ENCODE measurements at places on chromosomes 11 and 22.

GRCh38 chr11:118922745-118923627, 2.7 kb downstream of the BCL9L start:
- no peak for DNase-seq

- DNase-seq = peak; percentile 75
Measured at GRCh38 chr22:36506637-36507517, at the start of gene FOXRED2. FOXRED2 (minus strand) TSS chr22:36507040; CDS start chr22:36506422, 618 bp downstream.

GRCh38 chr22:47446331-47446730, 683.9 kb downstream of the TBC1D22A start:
- no peak for DNase-seq

DNA sequence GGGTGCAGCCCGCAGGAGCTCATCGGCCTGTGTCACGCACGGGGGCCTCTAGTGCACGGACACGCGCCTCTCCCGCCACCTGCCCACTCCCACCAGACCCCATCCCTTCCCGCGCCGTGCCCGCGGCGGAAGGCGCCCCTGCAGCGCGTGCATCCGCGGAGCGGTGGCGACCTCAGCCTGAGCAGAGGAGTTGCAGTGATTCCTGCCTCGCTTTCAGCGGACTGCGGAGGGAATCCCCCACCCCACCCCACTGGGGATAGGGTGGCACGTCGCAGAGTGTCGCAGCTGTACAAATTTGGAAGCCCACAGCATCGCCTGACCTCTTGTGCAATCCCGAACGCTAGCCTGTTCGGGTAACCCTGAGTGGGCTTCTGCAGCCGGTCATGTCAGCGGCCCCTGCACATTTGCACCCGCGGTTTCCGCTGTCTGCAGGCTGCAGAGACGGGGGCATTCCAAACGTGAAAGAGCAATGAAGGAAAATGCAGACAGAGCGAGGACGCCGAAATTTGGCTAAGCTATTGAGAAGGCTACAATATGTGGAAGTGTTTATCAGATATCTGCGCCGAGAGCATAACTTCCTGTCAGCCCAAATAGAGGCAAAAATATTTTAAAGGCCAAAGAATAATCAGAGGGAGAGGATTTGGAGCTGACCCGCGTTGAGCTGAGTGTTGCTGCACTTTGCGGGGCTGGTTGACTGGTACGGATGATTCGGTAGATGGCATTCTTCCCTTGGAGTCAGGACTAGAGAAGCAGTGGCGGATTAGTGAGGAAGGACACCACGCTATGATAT, 617 bp upstream of the ARHGAP20 start:
- no peak for DNase-seq

GRCh38 chr11:93589347-93589746, 46.2 kb upstream of the SMCO4 start:
- no peak for DNase-seq

DNA sequence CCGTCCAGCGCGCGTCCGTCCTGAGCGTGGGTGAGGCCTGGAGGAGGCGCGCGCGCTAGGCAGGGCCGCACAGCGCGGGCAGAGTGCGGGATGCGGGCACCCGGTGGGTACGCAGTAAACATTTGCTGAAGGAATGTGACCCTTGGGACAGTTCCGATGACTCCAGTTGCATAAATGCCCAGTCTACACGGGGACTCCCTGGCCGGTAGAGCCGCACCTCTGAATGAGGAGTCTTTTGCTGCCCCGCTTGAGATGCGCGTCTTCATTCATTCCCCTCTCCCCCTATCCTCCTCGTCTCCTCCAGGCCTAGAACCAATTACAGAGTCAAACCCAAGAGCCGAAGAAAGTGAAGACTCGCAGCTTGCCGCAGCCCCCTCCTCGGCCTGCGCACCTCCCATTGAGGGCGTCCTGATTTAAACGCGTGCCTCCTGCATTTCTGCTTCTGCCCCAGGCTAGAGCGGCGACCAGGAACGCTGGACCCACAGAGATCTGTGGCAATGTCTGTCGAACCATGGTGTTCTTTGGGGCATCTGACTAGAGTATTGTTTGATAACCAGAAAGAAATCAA, 729 bp upstream of the CHKB start:
- DNase-seq = no peak

GRCh38 chr11:33741806-33742205, 5.6 kb upstream of the CD59 start:
- no peak for DNase-seq

GRCh38 chr11:86456075-86456939, 81.6 kb downstream of the CCDC81 start:
- peak; percentile 65 for DNase-seq
